Stimulated activated CD8-positive, alpha-beta memory T cell treated with anti-CD3 and anti-CD28 coated beads, Interleukin-4, amount 100 ng/mL, for 48 hours (primary cell): ENCODE measurements at places on chromosomes 13 and 19.

DNA sequence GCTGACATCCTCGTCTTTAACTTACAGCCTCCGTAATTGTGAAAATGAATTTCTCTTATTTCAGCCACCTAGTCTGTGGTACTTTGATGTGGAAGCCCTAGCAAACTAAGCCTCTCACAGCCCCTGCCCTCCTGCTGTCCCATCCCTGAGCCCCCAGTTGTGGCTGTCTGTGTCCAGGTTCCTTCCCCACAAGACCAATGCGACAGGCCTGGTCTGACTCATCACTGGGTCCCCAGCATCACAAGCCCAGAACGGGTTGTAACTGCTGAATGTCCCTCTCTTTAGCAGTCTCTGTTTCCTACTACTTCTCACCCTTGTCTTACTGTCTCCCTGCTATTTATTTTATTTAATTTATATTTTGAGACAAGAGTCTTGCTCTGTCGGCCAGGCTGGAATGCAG is 5.7 kb downstream of the POU2F2 start:
- DNase-seq: no peak

DNA sequence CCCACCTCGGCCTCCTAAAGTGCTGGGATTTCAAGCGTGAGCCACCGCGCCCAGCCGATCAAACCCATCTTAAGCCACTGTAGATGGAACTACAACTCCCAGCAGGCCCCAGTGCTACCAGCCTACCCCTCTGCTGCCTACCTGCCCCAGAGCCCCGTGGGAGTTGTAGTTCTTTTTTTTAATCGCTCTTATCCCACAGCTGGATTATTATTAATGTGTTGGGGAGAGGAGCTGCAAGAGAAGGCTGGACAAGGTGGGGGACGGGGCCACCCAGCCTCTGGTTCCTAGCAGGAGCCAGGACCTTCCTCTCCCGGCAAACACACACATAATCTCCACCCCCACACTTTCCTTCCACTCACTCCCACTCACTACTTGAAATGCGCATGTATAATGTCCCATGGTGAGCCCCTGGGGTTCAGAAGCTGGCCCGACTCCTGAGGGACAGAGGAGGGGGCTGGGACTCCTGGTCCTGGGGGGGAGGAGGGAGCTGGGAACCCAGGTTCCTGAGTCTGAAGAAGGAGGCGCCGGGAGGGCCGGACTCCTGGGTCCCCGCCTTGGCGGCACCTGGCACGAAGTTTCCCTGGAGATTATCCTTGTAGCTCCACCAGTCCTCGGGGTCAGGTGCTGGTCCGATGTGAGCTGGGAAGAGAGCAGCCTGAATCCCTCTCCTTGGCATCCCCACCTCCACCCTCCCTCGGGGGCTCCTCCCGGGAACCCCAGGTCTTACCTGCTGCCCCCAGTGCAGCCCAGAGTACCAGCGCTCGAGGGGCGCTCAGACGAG is 958 bp downstream of the CA11 start:
- DNase-seq: peak; percentile 81

DNA sequence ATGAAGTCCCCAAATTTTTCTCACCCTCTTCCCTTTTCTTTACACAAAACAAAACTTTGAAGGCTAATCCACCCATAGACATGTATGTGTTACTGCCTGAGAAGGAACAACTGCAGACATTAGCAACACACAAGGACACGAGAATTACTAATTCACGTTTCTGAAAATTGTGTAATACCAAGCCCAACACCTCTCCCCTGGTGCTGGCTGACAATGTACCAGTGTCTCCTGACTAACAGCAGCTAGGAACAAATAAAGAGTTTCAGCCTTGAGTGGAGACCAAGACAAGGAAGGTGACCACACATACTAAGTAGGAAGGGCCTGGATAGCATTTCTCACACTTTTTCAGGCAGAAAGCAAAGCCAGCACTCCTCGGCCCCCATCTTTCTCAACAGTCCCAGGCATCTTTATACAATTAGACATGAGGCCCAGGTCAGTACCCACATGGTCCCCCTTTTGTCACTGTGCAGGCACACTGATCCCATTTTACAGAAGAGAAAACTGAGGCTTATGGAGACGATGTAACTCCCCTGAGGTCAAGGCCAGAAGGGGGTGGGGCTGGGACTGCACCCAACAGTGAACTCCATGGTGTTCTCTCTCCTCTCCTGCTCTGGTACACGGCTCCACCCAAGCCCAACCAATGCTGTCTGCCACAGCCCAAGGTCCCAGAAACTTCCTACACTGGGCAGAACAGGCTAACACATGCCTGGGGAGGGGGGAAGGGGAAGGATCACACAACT is 8.7 kb downstream of the BRD4 start:
- no peak for DNase-seq

DNA sequence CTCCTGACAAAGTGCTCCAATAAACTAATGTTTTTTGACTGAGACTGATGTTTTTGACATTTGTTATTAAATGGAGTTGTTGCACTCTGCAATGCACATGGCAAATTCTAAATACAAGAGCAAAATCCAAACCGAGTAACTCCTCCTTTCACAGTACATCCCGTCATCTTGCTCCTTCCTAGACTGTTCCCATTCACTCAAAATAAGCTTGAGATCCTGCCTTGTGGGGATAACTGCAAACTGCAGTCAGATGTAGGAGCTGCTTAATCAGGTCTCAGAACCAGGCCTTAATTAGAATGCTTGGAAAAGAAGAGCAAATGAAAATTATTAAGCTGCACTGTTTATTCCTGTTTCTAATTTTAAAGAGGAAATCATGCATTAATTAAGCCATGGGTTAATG is 134.8 kb upstream of the SPRY2 start:
- no peak for DNase-seq
